ENCODE measurements at places on chromosomes 5 and 9. TPM values are rescaled to one million over a fixed set of nuclear protein-coding genes. Genes with fewer than 3 reads are reported as not detected.

The CSF1R gene
- total RNA-seq, result not detected

The C9 gene
- total RNA-seq, result not detected

The ANKRD31 gene
- under 0.01 TPM for total RNA-seq

The FIBCD1 gene
- total RNA-seq, result 4.7 TPM

The NUTM2F gene
- total RNA-seq, result not detected

The SLC28A3 gene
- total RNA-seq, result 0.13 TPM

The LRRC19 gene
- total RNA-seq, result not detected

The CXXC5 gene
- total RNA-seq, result 20.5 TPM

The TBC1D2 gene
- total RNA-seq, result 5.3 TPM

The ASS1 gene
- 19.2 TPM for total RNA-seq

The TRPM6 gene
- not detected for total RNA-seq

The IFNB1 gene
- not detected for total RNA-seq

The KIF20A gene
- 44.1 TPM for total RNA-seq

The TGFBI gene
- total RNA-seq, result 2,808 TPM

The PPP3R2 gene
- total RNA-seq, result not detected

The MVB12B gene
- 2.9 TPM for total RNA-seq

The SPATA9 gene
- not detected for total RNA-seq

The PCDHB6 gene
- total RNA-seq, result 0.64 TPM

The FRRS1L gene
- 0.13 TPM for total RNA-seq

The FBN2 gene
- total RNA-seq, result 95.8 TPM

The ENHO gene
- total RNA-seq, result not detected

The MARCHF11 gene
- total RNA-seq, result not detected

The URM1 gene
- 39.4 TPM for total RNA-seq

The PCDHA9 gene
- not detected for total RNA-seq

The MAMDC2 gene
- total RNA-seq, result 2.6 TPM

The ZNF454 gene
- total RNA-seq, result 1.2 TPM

The SOHLH1 gene
- total RNA-seq, result not detected

The FSTL4 gene
- 0.26 TPM for total RNA-seq

The CHSY3 gene
- 3.7 TPM for total RNA-seq

The CCNO gene
- total RNA-seq, result 0.65 TPM

The GCNT4 gene
- total RNA-seq, result 0.32 TPM

The PRRX2 gene
- 31.1 TPM for total RNA-seq

The GFRA3 gene
- not detected for total RNA-seq

The ZNF879 gene
- 2.1 TPM for total RNA-seq

The TPPP gene
- total RNA-seq, result not detected

The TOR4A gene
- 38.1 TPM for total RNA-seq

The SH3PXD2B gene
- total RNA-seq, result 30.8 TPM

The ARHGAP26 gene
- 0.32 TPM for total RNA-seq

The EIF4E1B gene
- not detected for total RNA-seq

The PCDHGA12 gene
- total RNA-seq, result 17.4 TPM

The SELENOP gene
- 335 TPM for total RNA-seq

The STPG3 gene
- total RNA-seq, result not detected

Measured in epithelial cell of alveolus of lung (primary cell).